A549 treated with DMSO at 1 μM for 4 hours (cell line): ENCODE measurements at places on chromosomes 7 and 10. TPM values are rescaled to one million over a fixed set of nuclear protein-coding genes. Genes with fewer than 3 reads are reported as not detected.

The CROT gene
- total RNA-seq: 5.4 to 8.5 TPM (median 7.3 TPM) in 5 replicates

The GJD4 gene
- not detected in 5 replicates for total RNA-seq

The NUTM2E gene
- 0.36 to 0.43 TPM (median 0.40 TPM) in 5 replicates for total RNA-seq

The NPFFR1 gene
- total RNA-seq: 0.01 TPM in 2 of 5 replicates, not detected in the others

The TAS2R3 gene
- total RNA-seq: 0.07 TPM in 1 of 5 replicates, not detected in the others

The CPEB3 gene
- total RNA-seq: 0.21 to 0.44 TPM (median 0.38 TPM) in 5 replicates

The CDK1 gene
- total RNA-seq: 86.1 to 108 TPM (median 88.6 TPM) in 5 replicates

The SMKR1 gene
- total RNA-seq: 11.2 to 14.5 TPM (median 12.8 TPM) in 5 replicates

The LIPJ gene
- total RNA-seq: not detected in 5 replicates

The CALHM3 gene
- total RNA-seq: 0.30 to 0.53 TPM (median 0.45 TPM) in 5 replicates

The TYSND1 gene
- 13.1 to 19.4 TPM (median 18.4 TPM) in 5 replicates for total RNA-seq

The AVPI1 gene
- total RNA-seq: 73.6 to 110 TPM (median 82.0 TPM) in 5 replicates

The STEAP1B gene
- 0.15 to 0.49 TPM (median 0.30 TPM) in 4 of 5 replicates, not detected in the other for total RNA-seq

The NRG3 gene
- total RNA-seq: not detected in 5 replicates

The FEZF1 gene
- total RNA-seq: not detected in 5 replicates

The FAM221A gene
- total RNA-seq: 0.15 to 1.6 TPM (median 0.52 TPM) in 5 replicates

The CAV2 gene
- 147 to 203 TPM (median 168 TPM) in 5 replicates for total RNA-seq

The TRIM56 gene
- 7.7 to 12.6 TPM (median 12.3 TPM) in 5 replicates for total RNA-seq

The CELF2 gene
- total RNA-seq: 0.03 to 0.10 TPM (median 0.04 TPM) in 3 of 5 replicates, not detected in the others

The SDK1 gene
- total RNA-seq: 0.36 to 0.52 TPM (median 0.46 TPM) in 5 replicates

The ARHGEF35 gene
- 0.23 to 0.44 TPM (median 0.38 TPM) in 5 replicates for total RNA-seq
